ENCODE measurements at places on chromosomes 1 and 21. TPM values are rescaled to one million over a fixed set of nuclear protein-coding genes. Genes with fewer than 3 reads are reported as not detected.

TMEM54 gene
- polyA plus RNA-seq = not detected

ERICH3 gene
- polyA plus RNA-seq = not detected

PTAFR gene
- 5.8 TPM for polyA plus RNA-seq

CFAP141 gene
- polyA plus RNA-seq = not detected

NBPF3 gene
- polyA plus RNA-seq = 0.95 TPM

DNA sequence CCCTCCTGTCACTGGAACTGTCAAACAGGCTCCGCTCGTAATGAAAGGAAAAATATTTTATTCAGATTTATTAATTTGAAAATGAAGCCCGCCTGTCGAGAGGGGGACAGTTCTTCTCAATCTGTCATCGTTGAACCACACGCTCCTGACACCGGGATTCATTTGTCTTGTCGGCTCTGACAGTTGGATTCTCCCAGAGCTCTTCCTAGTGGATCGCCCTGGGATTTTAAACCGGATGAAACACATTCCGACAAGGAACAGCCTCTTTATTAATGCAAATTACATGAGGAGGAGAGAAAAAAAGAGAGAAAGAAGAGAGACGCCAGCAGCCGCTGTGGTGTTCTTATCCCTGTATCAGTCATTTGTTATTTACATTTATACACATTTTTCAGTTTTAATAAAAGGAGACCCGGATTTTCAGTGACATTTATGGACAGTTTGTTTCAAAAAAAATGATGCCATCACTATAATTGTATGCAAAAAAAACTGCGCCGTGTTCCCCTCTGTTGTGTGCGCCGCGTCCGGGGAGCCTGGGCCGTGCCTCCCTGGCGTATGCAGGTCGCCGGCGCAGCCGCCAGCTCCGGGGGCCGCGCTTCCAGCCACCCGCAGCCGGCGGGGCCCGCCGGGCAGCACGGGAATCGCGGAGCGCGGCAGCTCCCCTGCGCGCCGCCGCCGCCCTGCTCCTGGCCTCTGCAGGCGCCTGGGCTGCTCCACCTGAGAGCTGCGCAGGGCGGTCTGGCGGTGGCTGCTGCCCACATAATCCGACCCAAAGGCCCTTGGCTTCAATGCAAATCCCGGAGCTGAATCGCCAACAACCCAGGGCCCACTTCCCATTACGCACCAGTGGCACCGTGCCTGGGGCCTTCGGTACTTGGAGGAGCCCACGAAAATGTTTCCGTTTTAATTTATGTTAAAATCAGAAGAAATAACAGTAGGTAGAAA, 237.9 kb upstream of the PBX1 start:
- H3K27ac ChIP-seq = no peak overlapping the region
- DNase-seq = no peak
- H3K36me3 ChIP-seq = no peaks in the 10 kb centered on the region
- H3K4me3 ChIP-seq = no peak overlapping the region
- peaks cover 10% of the 10 kb centered on the region for H3K27me3 ChIP-seq

DNA sequence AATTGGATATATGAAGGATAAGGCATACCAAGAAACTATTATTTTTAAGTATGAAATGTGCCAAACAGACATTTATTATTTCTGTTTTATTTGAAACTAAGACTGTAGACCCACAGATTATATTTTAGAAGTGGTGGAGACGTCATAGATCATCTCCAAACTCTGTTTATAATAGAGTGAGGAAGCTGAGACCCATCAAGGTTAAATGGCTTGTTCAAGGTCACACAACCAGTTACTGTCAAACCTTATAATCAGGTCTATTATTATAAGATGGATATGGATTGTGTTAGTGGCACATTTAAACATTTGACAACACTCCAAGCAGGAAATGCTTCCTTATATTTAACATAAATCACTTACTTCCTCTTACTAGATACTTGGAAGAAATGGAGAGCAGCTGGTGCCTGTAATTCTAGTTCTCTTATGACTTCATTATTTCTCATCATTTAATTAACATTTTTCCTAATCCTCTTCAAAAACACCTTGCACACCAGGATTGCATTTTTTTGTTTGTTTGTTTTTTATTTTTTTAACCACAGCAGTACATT, 117.0 kb downstream of the NEK7 start:
- no peaks in the 10 kb centered on the region for H3K27me3 ChIP-seq
- peaks cover 14% of the 10 kb centered on the region for H3K36me3 ChIP-seq
- DNase-seq = no peak
- no peak overlapping the region for H3K4me3 ChIP-seq
- H3K4me1 ChIP-seq = no peaks in the 10 kb centered on the region
- no peak overlapping the region for H3K27ac ChIP-seq

DNA sequence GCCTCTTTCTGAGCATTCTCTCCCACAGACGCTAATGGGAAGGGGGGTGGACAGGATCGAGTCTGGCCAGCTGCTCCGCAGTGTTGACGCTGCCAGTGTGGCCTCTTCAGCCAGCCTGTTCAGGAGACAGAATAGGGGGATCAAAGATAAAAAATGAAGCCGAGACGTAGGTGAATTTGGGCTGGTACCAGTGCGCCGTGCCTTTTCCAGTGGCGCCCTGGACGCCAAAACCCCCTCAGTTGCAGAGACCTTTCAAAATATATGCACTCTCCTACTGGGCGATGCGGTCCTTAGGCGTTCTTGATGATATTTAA, 1.1 kb downstream of the TTC3 start:
- no peak for DNase-seq
- H3K27me3 ChIP-seq = peaks cover 4% of the 10 kb centered on the region
- peak overlapping the region; percentile 98 for H3K4me3 ChIP-seq
- peaks cover 53% of the 10 kb centered on the region for H3K4me1 ChIP-seq
- H3K36me3 ChIP-seq = peaks cover 5% of the 10 kb centered on the region

DNA sequence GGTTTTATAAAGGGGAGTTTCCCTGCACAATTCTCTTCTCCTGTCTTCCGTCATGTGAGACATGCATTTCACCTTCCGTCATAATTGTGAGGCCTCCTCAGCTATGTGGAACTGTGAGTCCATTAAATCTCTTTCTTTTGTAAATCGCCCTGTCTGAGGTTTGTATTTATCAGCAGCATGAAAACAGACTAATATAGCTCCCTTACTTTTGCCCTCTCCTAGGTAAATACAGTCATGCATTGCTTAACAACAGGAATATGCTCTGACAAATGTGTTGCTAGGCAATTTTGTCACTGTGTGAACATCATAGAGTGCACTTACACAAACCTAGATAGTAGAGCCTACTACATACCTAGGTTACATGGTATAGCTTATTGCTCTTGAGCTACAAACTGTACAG, 616.8 kb downstream of the RWDD3 start:
- no peak overlapping the region for H3K4me3 ChIP-seq
- H3K27ac ChIP-seq = no peak overlapping the region
- H3K27me3 ChIP-seq = no peaks in the 10 kb centered on the region
- H3K36me3 ChIP-seq = no peaks in the 10 kb centered on the region
- no peaks in the 10 kb centered on the region for H3K4me1 ChIP-seq

- H3K27ac ChIP-seq = no peak overlapping the region
- H3K36me3 ChIP-seq = peaks cover 59% of the 10 kb centered on the region
- no peaks in the 10 kb centered on the region for H3K27me3 ChIP-seq
- H3K4me3 ChIP-seq = no peak overlapping the region
- DNase-seq = no peak
Measured at GRCh38 chr1:244413736-244414135, 38.0 kb downstream of the ADSS2 start.

- peaks cover 17% of the 10 kb centered on the region for H3K4me1 ChIP-seq
- no peak overlapping the region for H3K4me3 ChIP-seq
- no peak overlapping the region for H3K27ac ChIP-seq
- DNase-seq = no peak
- no peaks in the 10 kb centered on the region for H3K27me3 ChIP-seq
- no peaks in the 10 kb centered on the region for H3K36me3 ChIP-seq
Measured at GRCh38 chr1:208189716-208190115, 54.5 kb downstream of the PLXNA2 start.

DNA sequence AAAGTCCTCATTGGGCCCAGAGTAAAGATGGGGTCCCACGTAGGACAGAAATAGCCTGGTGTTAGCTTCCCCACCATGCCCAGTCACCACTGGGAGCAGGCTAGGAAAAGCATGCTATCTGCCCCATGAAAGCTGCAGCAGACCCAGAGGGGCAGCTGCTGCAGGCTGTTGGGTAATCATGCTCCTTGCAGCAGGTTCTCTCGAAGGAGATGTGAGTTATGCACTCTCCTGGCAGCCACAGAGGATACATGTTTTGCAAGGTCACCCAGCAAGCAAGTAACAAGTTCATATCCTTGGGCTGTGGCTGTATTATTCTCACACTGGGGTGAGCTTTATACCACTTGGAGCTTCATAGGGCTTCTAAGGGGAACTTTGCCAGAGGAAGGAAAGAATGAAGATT, 9.1 kb upstream of the HEYL start:
- no peak overlapping the region for H3K27ac ChIP-seq
- H3K4me3 ChIP-seq = no peak overlapping the region
- H3K36me3 ChIP-seq = no peaks in the 10 kb centered on the region
- peaks cover 4% of the 10 kb centered on the region for H3K27me3 ChIP-seq
- H3K4me1 ChIP-seq = no peaks in the 10 kb centered on the region

GRCh38 chr1:90721210-90722194, 4.4 kb upstream of the BARHL2 start:
- peak; percentile 39 for DNase-seq
- H3K4me3 ChIP-seq = peak overlapping the region; percentile 10
- H3K27me3 ChIP-seq = peaks cover 70% of the 10 kb centered on the region
- peaks cover 32% of the 10 kb centered on the region for H3K4me1 ChIP-seq
- peak overlapping the region; percentile 79 for H3K27ac ChIP-seq

DNA sequence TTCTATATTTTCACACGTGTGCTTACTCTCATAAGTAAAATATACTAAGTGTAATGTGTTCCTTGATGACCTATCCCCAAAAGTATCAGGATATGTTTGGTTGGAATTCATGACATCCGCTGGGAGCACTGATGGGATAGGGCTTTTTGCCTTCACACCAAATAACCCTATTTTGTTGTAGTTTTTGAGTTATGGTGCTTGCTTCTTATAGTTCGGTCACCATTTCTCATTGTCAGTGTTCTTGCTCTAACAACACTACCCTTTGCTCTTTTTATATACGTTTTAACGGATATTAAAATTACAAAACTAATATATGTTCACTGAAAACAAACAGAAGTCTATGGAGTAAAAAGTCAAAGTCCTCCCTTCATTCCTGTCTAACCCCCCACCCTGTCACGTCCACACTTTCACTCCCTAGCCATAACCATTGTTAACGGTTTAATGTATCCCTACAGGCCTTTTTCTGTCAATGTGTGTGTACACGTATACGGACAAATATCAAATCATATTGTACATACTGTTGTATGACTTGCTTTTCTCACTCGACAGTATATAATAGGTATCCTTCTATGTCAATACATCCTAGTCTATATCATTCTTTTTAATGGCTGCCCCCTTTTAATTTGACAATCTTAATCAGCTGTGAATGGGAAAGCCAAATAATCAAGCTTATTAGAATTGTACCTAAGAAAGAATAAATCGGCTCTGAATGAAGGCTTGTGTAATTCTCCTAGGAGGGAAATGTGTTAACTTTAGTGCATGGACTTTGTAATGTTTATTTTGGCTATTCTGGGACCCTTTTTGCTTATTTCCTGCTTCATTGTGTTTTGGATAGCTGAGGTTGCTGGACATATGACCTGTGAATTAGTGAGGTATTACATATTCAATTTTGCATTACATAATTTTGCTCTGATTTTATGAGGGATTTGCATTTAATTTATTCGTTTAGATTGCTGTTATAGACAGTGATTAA, 3.5 kb upstream of the RNF220 start:
- H3K4me3 ChIP-seq = no peak overlapping the region
- no peak for DNase-seq
- H3K27ac ChIP-seq = no peak overlapping the region

GRCh38 chr1:104648269-104648691, 898.6 kb downstream of the AMY1C start:
- peak; percentile 6 for DNase-seq
- H3K27me3 ChIP-seq = no peaks in the 10 kb centered on the region
- no peak overlapping the region for H3K27ac ChIP-seq
- no peaks in the 10 kb centered on the region for H3K4me1 ChIP-seq

DNA sequence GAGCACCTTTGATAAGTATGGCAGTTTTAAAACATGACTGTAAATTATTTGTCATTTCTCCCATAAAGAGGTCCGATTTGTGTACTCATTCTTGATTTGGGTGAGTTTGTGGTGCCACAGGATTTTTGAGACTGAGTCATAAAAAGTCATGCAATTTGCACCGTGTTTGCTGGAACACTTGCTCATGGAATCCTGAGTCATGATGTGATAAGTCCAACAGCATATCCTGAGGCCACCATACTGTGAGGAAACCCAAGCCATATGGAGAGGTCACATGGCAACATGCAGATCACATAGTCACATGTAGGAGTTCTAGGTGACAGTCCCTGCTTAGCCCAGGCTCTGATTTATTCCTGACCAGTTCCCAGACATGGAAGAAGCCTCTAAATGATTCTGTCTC, 40.8 kb upstream of the PRRX1 start:
- H3K36me3 ChIP-seq = no peaks in the 10 kb centered on the region
- peaks cover 8% of the 10 kb centered on the region for H3K27me3 ChIP-seq

DNA sequence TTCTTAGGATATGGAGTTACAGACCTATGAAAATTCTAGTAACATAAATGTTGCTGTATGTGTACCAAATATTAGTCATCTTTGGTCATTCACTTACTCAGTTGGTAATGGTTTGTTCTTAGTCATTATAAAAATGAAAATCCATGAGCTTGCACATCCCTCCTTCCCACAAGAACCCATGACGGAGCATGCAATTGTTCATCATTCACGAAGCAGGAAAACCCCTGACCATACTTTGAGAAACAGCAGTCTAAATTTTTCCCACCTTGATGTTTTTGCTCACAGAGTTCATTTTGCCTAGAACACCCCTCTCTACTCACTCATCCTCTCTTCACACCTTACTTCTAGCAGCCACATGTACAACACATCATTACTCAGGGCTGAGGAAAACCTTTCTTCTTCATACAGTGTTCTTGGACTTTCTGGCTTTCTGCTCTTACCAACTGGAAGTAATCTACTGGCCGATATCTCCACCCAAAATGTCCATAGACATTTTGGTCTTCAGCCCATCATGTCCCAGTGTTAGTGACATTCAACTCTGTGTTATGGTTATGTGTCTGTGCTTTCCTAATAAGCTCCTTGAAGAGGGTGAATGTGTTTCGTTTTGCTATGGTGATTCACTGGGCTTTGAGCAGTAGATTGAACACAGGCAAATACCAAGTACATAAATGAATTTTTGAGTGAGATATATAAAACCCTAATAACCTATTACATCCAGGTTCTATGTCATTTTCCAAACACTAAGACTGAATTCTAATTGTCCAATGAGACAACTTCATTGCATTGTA, 189.9 kb downstream of the ZC3H11B start:
- H3K4me1 ChIP-seq = no peaks in the 10 kb centered on the region
- no peak for DNase-seq
- H3K4me3 ChIP-seq = no peak overlapping the region
- H3K36me3 ChIP-seq = no peaks in the 10 kb centered on the region
- H3K27ac ChIP-seq = no peak overlapping the region
- H3K27me3 ChIP-seq = peaks cover 10% of the 10 kb centered on the region

Measured in naive B cell (primary cell).